ENCODE measurements at places on chromosomes 5 and 9. TPM values are rescaled to one million over a fixed set of nuclear protein-coding genes. Genes with fewer than 3 reads are reported as not detected.

DNA sequence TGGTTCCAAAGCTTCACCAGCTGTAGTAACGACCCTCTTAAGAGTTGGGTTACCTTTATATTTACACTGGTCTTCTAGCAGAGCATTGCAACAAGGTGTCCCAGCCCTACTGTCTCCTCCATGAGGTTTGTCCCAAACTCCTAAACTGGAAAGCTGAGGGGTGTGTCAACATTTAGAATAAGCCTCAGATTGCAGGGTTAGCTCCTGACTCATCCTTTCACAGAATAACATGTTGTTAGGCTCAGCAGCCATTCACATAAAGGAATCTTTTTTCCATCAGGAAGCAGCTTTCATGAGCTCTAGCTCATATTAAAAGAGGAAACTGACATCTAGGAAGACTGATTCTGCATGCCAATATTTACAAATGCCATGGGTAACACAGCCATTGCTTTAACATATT, 238.7 kb downstream of the EFNA5 start:
- DNase-seq: no peak

Gene CDKN2B
- 256 TPM for total RNA-seq

- DNase-seq: peak; percentile 76
Measured at GRCh38 chr9:88387552-88388202, 567 bp upstream of the SPIN1 start.

Gene TXNDC8
- not detected for total RNA-seq

DNA sequence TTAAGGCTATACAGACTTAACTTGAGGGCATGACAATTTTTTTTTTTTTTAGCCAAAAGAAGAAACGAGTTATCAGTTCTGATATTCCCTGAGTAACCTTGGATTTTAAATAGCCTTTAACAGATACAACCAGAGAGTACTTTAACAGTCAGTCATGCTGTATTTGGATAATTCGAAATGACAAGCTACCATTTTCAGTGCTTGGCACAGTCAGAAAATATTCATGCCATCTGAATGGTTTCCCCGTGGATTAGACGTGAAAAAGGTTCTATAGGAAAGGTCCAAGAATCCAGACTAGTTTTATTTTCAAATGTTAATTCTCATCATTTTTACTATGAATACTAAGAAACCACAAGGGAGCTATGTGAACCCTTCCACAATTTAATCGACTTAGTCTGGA, 165.7 kb downstream of the PAM start:
- DNase-seq: no peak

Gene PCDHGA12
- total RNA-seq: 2.5 TPM

DNA sequence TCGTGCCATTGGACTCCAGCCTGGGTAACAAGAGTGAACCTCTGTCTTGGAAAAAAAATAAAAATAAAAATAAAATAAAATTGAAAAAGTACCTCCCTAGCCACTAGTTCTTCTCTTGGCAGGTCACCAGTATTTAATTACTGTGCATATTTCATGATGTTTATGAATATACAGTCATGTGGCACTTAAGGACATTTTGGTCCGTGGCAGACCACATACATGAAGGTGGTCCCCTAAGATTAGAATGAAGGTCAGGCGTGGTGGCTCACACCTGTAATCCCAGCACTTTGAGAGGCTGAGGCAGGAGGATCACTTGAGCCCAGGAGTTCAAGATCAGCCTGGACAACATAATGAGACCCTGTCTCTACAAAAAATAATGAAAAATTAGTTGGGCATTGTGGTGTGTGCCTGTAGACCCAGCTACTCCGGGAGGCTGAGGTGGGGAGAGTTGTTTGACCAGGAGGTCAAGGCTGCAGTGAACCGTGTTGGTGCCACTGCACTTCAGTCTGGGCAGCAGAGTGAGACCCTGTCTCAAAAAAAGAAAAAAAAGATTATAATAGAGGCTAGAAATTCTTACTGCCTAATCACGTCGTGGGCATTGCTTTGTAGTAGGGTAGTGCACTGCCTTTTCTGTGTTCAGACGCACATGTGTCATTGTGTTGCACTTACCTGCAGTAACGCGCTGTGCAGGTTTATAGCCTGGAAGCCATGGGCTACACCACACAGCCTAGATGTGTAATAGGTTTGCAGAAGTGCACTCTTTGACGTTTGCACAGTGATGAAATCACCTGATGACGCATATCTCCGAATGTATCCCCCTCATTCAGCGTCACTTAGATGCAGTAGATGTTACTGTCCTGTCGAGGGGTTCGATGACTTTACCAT, 12.8 kb downstream of the EHMT1 start:
- no peak for DNase-seq

DNA sequence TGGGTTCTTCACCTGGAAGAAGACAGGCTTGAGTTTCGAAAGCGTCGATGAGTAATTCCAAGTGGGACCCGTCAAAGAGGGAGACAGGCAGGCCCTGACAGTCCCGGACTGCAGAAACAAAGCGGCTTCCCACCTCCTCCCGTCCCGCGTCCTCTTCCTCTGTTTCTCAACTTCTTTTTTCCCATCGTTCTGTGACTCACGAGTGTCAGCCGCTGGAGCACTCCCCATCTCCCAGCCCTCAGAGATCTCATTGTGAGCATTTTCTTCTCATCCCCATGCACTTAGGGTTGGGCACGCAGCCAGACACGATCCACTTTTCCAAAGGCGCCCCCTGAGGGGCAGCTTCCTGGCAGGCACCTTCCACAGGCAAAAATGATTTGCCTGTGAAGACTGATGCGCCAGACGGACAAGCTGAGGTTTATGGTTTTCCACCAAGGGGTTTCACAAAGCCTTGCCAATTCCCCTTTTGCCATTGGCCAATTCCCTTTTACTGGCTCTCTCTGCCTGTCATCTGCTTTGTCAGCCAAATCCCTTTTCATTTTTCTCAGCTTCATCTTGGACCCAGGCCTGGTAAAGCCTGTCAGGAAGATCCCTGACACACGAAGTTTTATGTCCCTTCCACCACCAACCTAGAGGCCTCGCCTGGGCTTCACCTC, 86.5 kb upstream of the ANKRD55 start:
- DNase-seq: no peak

DNA sequence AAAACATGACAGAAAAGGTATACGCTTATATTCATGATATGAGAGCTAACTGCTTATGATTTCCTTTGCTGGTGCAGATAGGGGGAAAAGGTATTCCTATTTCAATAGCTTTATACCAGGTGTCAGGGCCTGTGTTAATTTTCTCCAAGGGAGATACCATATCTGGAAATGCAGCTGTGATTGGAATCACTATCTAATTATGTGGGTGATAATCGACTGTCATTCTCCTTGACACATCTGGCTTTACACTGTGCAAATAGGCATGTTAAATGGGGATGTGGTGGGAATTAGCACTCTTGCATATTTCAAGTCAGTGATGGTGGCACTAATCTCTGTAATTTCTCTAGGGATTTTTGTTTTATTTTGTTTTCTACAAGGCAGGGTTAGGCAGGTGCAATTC, 611.1 kb downstream of the CDH9 start:
- DNase-seq: no peak

GRCh38 chr9:25374281-25374680, 304.0 kb downstream of the TUSC1 start:
- no peak for DNase-seq

DNA sequence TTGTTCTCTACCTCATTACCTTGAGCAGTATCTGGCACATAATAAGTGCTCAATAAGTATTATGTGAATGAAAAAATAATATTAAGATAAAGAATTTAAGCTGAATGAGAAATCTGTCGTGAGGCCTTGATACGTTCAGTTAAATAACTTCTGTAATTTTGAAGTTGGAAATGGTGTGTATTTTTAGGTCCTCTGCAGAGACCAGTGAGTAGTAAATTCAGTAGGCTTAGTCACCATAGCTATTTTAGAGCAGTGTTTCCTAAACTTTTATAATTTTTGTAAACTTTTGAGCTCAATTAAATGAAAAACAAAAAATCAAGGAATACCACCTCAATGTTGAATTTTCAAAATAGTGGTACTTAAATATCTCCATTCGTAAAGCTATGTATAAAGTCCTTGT, 25.0 kb downstream of the ERBIN start:
- no peak for DNase-seq

Gene UGT3A1
- total RNA-seq: not detected

Gene GPX3
- total RNA-seq: 665 TPM

DNA sequence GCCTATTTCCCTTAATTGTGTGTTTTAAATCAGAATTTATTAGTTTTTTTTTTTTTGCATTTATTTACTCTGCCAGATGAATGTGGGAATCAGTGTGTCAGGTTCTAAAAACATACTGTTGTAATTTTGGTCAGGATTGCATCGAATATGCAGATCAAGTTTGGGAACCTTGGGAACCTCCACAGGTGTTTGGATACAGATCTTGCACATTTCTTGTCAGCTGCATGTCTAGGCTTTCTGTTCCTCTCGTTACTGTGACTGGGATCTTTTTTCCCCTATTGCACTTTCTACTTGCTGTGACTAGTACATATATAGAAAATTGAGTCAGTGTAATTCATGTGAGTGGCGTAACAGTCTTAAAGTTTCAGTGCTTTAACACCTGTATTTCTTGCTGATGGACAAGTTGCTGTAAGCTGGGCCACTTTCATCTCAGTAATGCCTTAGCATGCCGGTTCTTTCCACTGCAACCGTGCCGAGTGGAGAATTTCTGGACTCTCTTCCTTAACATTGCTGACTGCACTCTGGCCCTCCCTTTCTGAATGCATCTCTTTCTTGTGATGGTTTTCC, 112.5 kb downstream of the TENT4A start:
- no peak for DNase-seq

- DNase-seq: no peak
Measured at GRCh38 chr5:176624938-176625337, 5.4 kb downstream of the SNCB start.

DNA sequence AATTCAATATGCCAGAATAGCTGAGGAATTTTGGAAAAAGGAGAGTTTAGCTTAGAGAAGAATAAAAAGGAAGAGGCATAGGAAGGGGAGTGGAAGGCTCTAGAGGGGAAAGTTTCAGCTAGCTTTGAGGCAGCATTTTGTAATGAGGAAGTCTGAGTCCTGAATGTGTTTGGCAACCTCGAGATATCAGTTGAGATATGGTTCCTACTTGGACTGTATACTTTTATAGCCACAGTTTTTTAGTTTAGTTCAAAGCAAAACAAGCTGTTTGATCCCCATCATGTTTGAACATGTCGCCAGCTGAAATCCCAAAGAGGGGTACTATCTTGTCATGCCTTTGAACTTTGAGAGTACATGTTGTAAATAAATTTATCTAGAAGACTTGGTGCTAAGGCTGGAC, 559.0 kb upstream of the FTMT start:
- no peak for DNase-seq

Gene RNF180
- total RNA-seq: 3.2 TPM

- DNase-seq: no peak
Measured at GRCh38 chr9:136044207-136044970, 50.7 kb downstream of the NACC2 start.

DNA sequence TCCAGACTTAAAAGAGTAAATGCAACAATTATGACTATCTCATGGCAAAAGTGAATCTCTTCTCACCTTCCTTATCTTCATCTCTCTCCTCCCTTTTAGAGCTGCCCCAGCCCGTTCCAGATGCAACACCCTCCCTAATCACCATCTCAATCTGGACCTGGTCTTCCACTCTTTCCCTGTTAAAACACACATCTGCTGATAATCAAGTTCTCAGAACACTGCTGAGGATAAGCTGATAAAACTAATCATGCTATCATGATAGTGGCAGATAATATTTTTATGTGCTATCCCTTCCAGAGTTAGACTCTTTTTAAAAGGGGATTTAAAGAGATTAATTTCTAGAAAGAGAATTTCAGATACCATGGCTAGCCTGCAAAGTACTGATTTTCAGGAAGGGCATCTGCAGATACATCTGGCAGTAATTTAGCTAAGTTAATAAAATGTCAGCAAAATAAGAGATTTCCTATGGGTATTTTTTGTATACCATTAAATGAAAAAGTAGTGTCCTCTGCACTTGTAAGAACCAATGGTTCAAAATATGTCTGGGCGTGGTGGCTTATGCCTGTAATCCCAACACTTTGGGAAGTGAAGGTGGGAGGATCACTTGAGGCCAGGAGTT, 17.2 kb downstream of the SGTB start:
- no peak for DNase-seq

- DNase-seq: no peak
Measured at GRCh38 chr5:179129607-179130071, 69.5 kb downstream of the ZNF354C start.

Gene C5orf47
- total RNA-seq: not detected

GRCh38 chr5:54013556-54014194, 296.7 kb downstream of the ARL15 start:
- DNase-seq: no peak

- no peak for DNase-seq
Measured at GRCh38 chr9:69204849-69205248, 30.8 kb downstream of the TJP2 start.
